Renal cortex interstitium (tissue), 15 donors: ENCODE measurements at places on chromosomes 16 and 17. TPM values are rescaled to one million over a fixed set of nuclear protein-coding genes. Genes with fewer than 3 reads are reported as not detected.

The ESRP2 gene
- polyA plus RNA-seq = 23.0 TPM

The TNFRSF13B gene
- polyA plus RNA-seq = not detected

The ZCCHC14 gene
- polyA plus RNA-seq = 33.8 TPM

The SNRNP25 gene
- 47.0 TPM for polyA plus RNA-seq

The FLII gene
- 154 TPM for polyA plus RNA-seq

The CDT1 gene
- polyA plus RNA-seq = 19.1 TPM

The PPM1E gene
- 3.3 TPM for polyA plus RNA-seq

The HES7 gene
- polyA plus RNA-seq = not detected

The SLC16A11 gene
- 0.67 TPM for polyA plus RNA-seq

DNA sequence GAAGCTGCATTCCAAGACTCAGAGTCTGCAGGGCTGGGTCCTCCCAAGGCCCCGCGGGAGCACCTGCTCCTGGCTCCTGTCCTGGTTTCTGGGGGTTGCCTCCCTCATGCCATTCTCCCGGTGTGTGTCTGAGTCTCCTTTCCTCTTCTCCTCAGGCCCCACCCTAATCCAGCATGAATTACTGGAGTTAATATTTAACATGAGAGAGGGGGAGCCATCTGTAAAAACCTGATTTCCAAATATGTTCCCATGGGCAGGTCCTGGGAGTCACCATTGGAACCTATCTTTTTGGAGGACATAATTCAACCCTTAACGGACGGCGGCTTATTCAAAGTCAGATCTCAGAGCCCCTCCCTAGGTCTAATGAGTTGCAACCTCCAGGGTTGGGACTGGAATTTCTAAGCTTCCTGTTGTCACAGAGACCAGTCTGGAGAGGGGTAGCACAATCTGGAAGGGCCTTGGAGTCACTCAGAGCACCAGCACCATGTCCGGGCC, 5.4 kb downstream of the C17orf99 start:
- DNase-seq = no peak

GRCh38 chr17:54749157-54749556, 151.5 kb upstream of the TOM1L1 start:
- no peak for DNase-seq

DNA sequence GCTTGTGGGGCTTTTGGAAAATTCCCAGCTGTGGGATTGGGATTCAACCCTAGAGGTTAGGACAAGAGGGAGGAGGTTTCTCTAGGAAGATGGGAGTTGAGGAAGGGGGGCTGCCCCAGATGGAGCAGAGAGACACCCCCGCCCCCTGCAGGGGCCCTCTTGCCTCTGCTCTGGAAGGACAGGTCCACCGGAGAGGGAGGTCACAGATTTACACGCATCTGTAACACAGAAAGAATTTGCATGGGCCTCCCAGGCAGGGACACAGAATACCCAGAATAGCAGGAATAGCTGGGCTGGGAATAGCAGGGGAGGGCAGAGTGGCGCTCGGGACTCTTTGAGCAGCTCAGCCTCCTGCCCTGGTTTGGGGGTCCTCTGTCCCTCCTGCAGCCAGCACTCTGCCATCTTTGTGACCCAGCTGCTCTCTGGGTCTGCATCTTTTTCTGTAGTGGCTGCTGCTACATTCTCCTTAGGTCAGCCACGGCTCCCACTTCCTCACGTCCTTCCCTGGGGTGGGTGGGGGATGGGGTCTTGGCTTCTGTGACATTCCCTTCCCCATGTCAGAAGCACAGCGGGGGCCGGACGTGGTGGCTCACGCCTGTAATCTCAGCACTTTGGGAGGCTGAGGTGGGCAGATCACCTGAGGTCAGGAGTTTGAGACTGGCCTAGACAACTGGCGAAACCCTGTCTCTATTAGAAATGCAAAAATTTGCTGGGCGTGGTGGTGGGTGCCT, 33.9 kb upstream of the PLLP start:
- no peak for DNase-seq

- DNase-seq = no peak
These were observed 28.6 kb upstream of the HYDIN start for GRCh38 chr16:71259086-71259485.

DNA sequence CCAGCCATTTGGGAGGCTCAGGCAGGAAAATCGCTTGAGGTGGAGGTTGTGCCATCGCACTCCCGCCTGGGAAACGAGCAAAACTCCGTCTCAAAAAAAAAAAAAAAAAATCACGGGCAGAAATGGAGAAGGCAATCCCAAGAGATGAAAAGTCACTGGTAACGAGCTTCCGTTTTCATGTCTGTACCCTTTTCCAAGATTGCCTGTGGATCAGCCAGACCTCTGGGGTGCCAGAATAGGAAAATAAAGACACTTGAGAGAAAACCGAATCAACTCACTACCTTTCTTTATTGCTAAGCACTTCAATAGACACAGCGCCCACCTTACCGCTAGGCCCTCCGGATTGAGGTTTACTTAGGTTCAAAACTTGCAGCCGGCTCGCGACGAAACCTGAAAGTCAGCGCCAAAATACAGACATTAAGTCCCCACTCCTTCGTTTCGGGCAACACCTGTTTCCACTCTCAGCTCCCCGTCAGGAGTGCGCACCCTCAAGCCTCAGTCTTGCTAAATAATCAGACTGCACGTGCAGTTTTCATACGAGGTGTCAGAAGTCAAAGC, 970 bp upstream of the TRAF7 start:
- no peak for DNase-seq

- DNase-seq = no peak
These were observed 100.0 kb upstream of the ZNF469 start for GRCh38 chr16:88282564-88283395.

DNA sequence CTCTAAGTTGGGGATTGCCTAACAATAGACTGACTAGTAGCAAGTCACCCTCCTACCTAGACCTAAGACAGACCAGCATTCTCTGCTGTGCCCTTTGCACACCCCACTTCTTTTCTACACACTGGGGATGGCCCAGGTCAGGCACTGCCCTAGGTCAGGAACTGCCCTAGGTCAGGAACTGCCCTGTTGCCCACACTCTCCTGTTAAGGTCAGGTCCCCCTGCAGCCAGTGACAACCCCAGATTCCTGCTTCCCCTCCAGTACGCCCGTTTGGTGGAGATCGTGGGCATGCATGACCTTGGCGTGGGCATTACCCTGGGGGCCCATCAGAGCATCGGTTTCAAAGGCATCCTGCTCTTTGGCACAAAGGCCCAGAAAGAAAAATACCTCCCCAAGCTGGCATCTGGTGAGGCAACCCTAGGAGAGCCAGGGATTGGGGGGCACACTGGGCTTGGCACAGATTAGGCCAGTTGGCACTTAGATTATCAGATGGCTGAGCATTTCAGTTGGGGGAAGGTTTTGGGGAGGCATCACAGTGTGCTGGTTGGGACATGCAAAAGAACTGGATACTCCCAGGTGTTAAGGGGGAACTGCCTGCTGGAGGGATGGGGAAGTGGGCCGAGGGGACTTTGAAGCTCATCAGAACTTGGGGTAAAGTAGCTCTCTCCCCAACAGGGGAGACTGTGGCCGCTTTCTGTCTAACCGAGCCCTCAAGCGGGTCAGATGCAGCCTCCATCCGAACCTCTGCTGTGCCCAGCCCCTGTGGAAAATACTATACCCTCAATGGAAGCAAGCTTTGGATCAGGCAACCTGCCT, 1.7 kb downstream of the ACADVL start:
- no peak for DNase-seq

- DNase-seq = no peak
These were observed 14.3 kb upstream of the GINS3 start for GRCh38 chr16:58377932-58378331.

DNA sequence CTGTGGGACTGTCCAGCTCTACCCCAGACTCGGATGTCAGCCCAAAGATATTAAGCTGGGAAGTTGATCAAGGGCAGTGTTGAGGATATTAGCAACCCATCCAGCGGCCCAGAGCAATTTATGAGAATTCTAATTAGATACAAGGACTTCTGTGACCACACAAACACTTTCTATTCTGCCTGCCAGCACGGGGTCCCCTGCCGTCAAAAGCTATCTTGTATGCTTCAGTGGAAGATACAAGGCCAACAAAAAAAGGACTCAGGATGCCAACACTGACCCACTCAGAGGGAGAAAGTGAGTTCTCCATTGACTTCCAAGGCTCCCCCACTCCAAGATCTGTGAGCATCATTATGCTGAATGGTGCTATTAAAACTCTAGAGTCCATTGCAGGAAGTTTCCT, 390.7 kb downstream of the GRIN2A start:
- no peak for DNase-seq

DNA sequence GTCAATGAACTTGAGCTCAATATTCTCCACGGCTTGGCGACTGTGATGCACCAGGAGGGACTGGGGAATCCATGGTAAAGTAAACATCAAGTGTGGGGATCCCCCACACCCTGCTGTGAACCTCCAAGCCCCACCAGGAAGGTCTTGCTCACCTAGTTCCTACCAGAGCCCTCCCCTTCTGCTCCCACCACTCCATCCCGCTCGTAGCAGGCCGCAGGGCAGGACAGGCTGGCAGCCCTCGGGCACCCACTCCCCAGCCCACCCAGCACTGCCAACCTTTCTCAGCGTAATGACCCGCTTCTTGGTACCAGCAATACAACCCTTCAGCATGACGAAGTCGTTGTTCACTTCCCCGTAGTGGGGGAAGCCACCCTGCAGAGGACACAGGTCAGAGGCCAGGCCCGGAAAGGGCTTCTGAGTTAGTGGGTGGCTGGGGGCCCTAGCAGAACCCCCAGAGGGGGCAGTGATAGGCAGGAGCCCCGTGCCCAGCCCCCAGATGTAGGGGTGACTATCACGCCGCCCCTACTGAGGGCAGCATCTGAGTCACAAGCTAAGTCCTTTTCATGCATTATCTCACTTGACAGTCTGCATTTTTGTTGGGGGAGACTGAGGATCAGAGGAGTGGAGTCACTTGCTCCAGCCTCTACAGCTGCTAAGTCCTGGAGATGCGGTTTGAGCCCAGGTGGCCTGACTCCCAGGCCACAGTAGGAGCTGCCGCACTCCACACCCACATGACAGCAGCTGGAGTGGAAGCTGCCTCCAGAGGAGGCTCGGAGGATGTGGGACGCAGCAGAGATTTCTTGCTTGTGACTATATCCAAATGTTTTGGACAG, 2.8 kb upstream of the MSRB1 start:
- no peak for DNase-seq

GRCh38 chr17:1966274-1967086, 58.7 kb downstream of the RTN4RL1 start:
- DNase-seq = no peak

GRCh38 chr16:87860553-87861299, 8.6 kb downstream of the SLC7A5 start:
- DNase-seq = peak; percentile 42

- no peak for DNase-seq
These were observed 8.3 kb upstream of the PSMD3 start for GRCh38 chr17:39972271-39972670.

DNA sequence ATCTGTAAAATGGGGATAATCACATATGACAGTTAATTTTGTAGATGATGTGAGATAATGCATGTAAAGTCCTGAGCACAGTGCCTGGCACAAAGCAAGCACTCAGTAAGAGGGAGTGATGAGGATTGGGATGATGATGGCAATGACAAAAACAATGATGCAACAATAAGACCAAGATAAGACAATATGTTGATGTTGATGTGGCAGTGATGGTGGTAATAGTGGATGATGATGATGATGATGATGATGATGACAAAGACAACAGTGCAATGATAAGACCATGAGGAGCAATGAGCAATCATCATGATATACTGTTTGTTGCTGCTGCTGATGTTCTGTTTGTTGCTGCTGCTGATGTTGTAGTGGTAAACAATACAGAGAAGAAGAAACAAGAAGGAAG, 344.1 kb downstream of the NPIPA8 start:
- DNase-seq = no peak

- DNase-seq = no peak
These were observed 9.2 kb upstream of the NAT9 start for GRCh38 chr17:74785096-74785980.

GRCh38 chr17:12637015-12637414, 28.7 kb upstream of the MYOCD start:
- DNase-seq = no peak

DNA sequence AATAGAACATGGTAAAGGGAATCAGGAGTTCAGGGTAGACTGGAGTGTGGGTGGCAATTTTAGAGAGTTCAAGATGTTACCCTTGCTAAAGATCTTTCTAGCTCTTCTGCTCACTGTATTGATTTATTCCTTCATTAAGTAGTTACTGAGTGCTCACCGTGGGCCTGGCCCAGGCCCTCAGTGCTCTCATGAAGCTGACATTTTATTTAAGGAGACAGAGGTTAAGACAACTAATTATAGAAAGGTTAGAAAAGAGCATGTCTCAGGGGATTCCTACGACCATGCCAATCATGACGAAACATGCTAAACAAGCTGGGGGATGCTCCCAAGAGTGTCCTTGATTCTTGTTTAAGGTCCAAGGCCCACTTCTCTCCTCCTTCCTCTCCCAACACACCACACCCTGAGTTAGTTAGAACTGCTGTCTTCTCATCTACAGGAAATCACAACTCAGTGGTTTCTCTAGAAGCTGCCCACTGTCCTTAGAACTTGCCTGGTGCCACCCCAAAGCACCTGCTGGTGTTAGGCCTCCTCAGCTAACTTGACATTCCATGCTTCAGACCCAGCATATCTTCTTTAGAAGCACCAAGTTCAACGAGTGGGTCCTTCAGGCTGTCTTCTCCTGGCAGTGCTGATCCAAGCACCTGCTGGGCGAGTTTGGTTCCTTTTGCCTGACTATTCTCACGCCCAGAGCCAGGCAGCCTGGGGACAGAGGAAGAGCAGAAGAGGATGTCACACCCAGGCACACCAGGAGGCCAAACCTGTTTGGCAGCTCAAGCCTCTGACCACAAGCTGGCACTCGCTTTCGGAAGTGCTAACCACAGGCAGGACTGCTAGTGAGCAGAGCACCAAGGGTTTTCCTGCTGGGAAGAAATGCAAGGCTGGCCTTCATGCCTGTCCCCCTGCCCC, 79.0 kb downstream of the GAS7 start:
- DNase-seq = no peak

- DNase-seq = no peak
These were observed 9.1 kb upstream of the BAHCC1 start for GRCh38 chr17:81386141-81386645.
